ENCODE measurements at places on chromosomes 5 and 9.

DNA sequence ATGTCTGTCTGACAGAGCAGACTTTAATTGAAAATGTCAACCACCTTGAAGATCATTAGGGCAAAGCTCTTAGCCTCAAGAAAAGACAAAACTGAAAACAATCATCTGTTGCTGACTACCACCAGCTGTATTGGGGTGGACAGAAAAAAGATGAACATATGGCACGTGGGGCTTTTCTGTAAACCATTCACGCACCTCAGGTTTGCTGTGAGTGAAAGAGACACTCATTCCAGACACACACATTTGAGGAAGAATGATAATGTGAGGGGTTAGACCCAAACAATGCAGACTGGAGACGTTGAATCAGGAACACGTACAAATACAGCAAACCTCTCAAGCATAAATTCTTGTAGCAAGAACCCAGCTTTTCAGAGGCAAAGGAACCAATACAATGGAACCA lies 158.7 kb downstream of the EBF1 start:
- DNase-seq, result no peak

- no peak for DNase-seq
Observed at GRCh38 chr9:120921661-120922181, 4.9 kb downstream of the TRAF1 start.

DNA sequence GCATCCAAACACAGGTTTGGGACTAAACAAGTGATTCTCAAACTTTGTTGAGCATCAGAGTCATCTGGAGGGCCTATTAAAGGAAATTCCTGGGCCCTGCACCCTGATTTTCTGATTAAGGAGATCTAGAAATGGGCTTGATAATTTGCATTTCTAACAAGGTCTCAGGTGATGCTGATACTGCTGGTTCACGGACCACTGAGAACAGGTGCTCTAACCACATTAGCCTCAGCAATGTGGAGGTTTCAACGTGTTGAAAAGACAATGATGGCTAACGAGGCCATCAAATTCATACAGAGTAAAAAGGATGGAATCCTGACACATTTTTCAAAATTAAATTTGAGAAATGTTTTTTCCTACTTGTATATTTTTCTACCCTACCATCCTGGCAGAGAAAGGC lies 172.1 kb downstream of the TSSK1B start:
- DNase-seq, result no peak

DNA sequence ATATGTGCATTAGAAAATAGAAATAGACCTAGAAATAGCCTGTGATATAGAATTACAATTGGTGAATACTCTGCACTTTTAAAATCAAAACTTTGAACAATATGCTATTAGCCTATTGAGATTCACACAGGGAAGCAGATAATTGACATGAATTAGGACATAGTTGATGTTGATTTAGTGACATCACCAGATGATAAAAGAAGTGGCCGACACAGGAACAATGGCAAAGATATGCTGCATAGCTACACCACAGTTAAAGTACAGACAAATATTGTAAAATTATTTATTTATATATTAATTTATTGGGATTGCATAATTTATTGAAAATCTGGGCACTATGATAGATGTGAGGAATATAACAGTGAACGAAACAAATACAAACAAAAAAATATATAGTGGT lies 261.5 kb upstream of the CCNH start:
- DNase-seq, result no peak

- DNase-seq, result no peak
Observed at GRCh38 chr9:110065532-110065931, 142.4 kb downstream of the C9orf152 start.

GRCh38 chr5:107672211-107673038 lies 1.7 kb upstream of the EFNA5 start:
- no peak for DNase-seq

GRCh38 chr5:115977988-115978387 lies 15.7 kb downstream of the LVRN start:
- no peak for DNase-seq

DNA sequence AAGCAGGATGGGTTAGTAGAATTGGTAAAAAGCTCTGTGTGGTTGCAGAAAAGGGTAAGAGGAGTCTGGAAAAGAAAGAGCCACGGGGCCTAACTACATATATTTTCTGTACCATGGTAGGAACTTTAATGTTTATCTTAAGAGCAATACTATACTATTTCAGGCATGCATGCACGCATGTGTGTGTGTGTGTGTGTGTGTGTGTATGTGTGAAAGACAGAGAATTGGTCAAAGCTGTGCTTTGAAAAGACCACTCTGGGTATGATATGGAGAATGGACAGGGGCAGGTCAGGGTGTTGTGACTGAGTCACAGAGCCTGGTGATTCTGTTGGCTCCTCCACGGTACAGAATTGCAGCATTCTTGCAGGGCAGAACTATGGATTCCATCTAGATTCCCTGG lies 339.3 kb downstream of the SLIT3 start:
- DNase-seq, result no peak

- DNase-seq, result no peak
Observed at GRCh38 chr5:91379246-91379913, 3.7 kb downstream of the ARRDC3 start.

GRCh38 chr9:25752398-25752797 lies 74.2 kb upstream of the TUSC1 start:
- DNase-seq, result no peak
